Sigmoid colon (tissue), 7 donors: ENCODE measurements at places on chromosomes 1 and 21. TPM values are rescaled to one million over a fixed set of nuclear protein-coding genes. Genes with fewer than 3 reads are reported as not detected.

The PCP4 gene
- total RNA-seq = 88.8 TPM

The COL11A1 gene
- total RNA-seq = 1.4 TPM

The ANGPTL7 gene
- 3.3 TPM for total RNA-seq

The CR1 gene
- 2.2 TPM for total RNA-seq

The TAL1 gene
- total RNA-seq = 3.9 TPM

The PCSK9 gene
- 0.28 TPM for total RNA-seq

The SPRR2E gene
- not detected for total RNA-seq

The S100A9 gene
- 943 TPM for total RNA-seq

The DCST1 gene
- total RNA-seq = not detected

The C1orf185 gene
- not detected for total RNA-seq

The HJV gene
- total RNA-seq = not detected

The TP73 gene
- total RNA-seq = not detected

The CYP4B1 gene
- total RNA-seq = 50.3 TPM

The PANK4 gene
- total RNA-seq = 26.8 TPM

The RPTN gene
- not detected for total RNA-seq

The TTLL7 gene
- 15.5 TPM for total RNA-seq

The EPS8L3 gene
- 1.4 TPM for total RNA-seq

The OR10T2 gene
- not detected for total RNA-seq

The KRTAP11-1 gene
- total RNA-seq = not detected

The YBX1 gene
- total RNA-seq = 692 TPM

The KIF17 gene
- total RNA-seq = 0.54 TPM

The NKAIN1 gene
- 0.28 TPM for total RNA-seq

The PLA2G2D gene
- total RNA-seq = not detected

The OR14K1 gene
- not detected for total RNA-seq

The KAZN gene
- 6.0 TPM for total RNA-seq

The DMBX1 gene
- not detected for total RNA-seq

The TPTE gene
- total RNA-seq = not detected

The MYBPH gene
- total RNA-seq = not detected

The SON gene
- total RNA-seq = 177 TPM

The SERPINC1 gene
- total RNA-seq = not detected

The LMX1A gene
- 0.49 TPM for total RNA-seq

The PTGFR gene
- 3.0 TPM for total RNA-seq

The RNF186 gene
- not detected for total RNA-seq

The PDZK1IP1 gene
- not detected for total RNA-seq
